Skeletal muscle tissue (tissue), 5 donors: ENCODE measurements at places on chromosomes 16 and 17. TPM values are rescaled to one million over a fixed set of nuclear protein-coding genes. Genes with fewer than 3 reads are reported as not detected.

Gene SLC6A2
- 1.0 TPM for total RNA-seq

Gene HBA2
- total RNA-seq = 5,761 TPM

Gene GDPD3
- total RNA-seq = 0.52 TPM

Gene GINS3
- total RNA-seq = 6.3 TPM

Gene ST6GALNAC2
- total RNA-seq = 2.6 TPM

Gene SECTM1
- 13.0 TPM for total RNA-seq

Gene KCNAB3
- 0.52 TPM for total RNA-seq

Gene VAT1L
- 5.2 TPM for total RNA-seq

Gene NETO2
- total RNA-seq = 3.7 TPM

Gene CAMKK1
- total RNA-seq = 4.2 TPM

Gene YPEL3
- total RNA-seq = 14.1 TPM

Gene PRSS36
- 0.52 TPM for total RNA-seq

Gene CLDN7
- total RNA-seq = not detected

Gene CORO1A
- 8.4 TPM for total RNA-seq

Gene UTP18
- 24.0 TPM for total RNA-seq

Gene SLC38A8
- total RNA-seq = not detected

Gene UTS2R
- 1.6 TPM for total RNA-seq

Gene SDR42E2
- total RNA-seq = not detected

Gene RDM1
- total RNA-seq = not detected

Gene KIF19
- total RNA-seq = 1.0 TPM

Gene CTRB1
- not detected for total RNA-seq
